ENCODE measurements at places on chromosomes 2 and 18.

GRCh38 chr2:31736695-31737454, 156.1 kb upstream of the SRD5A2 start:
- DNase-seq: no peak

GRCh38 chr2:207437524-207438143, 92.1 kb upstream of the CREB1 start:
- peak; percentile 24 for DNase-seq

DNA sequence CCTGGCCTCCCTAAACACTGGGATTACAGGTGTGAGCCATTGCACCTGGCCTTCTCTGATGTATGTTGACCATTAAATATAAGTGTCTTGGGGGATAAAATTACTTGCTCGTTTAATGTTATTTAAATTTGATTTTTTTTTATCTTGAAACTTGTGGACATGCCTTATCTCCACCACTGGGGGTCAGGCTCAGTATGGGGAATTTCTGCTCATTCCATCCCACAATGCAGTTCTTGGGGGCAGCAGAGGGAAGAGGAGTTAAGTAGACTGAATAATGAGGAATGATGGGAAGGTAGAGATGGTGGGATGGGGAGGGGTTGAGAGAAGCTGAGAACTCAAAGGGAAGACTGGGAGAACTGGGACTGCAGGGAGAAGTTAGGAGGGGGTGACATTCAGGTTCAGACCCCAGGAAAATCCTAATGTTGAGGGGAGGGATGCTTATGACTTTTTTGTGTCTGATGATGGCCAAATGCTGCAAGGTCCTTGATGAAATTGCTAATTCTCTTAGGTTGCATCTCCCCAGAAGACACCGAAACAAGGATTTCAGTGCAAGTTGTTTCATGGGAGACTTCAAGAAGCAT, 174.2 kb downstream of the MIB1 start:
- no peak for DNase-seq

- DNase-seq: no peak
These were observed 52.6 kb upstream of the GALR1 start for GRCh38 chr18:77197073-77197472.

DNA sequence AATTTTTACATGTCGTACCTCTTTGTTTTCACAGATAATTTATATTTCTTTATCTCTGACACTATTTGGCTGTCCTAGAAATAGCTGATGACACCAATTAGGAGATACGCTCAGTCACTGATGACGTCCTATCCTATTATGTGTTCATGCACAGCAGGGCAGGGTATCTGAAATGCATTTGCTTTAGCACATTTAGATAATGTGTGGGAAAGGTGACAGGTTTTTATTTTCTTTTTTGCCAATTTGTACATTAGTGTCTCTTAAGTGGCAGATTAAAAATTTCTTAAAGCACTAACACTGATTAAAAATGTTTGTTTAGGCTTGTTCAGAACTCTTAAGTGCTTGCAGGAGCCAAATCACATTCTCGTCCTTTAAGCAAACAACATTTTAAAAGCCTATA, 39.7 kb downstream of the CDC42EP3 start:
- DNase-seq: no peak

DNA sequence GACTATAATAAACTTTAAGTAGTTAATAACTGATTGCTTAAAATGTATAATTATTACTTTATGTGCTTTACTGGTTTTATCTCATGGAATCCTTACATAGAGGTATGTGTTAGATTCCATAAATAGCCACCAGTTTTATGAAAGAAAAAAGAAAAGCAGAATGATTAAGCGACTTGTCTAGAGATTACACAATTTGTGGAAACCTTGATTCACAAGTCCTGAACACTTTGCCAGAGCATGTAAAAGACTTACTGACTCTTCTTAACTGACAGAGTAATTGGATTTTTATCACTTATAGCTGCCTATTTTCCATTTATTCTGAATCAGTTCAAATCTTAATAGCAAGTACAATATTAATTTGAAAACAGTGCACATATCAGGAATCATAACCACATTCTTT, 448.7 kb upstream of the NETO1 start:
- no peak for DNase-seq

GRCh38 chr2:127149384-127149783, 42.4 kb upstream of the BIN1 start:
- no peak for DNase-seq

- DNase-seq: no peak
These were observed 18.0 kb upstream of the SAG start for GRCh38 chr2:233289648-233290047.

DNA sequence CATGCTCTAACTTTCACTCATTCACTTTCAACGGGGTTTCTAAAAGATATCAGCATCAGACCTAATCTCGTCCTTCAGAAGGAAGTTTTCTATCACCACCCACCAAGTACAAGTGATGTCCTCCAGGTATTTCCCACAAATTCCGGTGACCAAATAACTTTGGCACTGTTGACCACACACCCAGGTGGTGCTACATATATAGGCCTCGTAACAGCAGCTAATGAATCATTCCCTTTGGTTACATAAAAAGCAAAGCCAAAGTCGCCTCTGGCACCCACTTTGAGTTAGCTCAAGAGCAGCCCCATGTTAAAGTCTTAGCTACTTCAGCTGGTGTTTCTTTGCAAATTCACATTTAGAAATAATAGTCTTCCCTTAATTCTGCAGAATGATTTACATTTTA, 138.2 kb upstream of the OSR1 start:
- DNase-seq: no peak

DNA sequence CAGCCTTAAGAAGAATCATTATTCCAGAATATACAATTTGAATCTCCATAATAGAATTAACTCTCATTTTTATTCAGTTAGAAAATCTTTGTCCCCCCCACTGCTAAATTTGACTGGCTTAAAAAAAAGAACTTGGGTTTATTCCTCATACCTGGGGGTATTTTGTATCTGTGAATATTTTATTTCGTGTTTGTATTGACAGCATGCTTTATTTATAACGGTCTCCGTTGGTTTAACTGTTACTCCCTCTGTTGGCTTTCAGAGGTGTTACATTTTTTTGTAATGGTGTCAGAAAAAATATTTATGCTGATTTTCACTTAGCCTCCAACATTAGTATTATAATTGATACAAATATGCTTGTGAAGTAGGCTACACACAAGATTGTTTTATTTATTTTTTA, 109.1 kb downstream of the HAUS1 start:
- no peak for DNase-seq

GRCh38 chr2:133841900-133842299, 273.6 kb upstream of the NCKAP5 start:
- no peak for DNase-seq

DNA sequence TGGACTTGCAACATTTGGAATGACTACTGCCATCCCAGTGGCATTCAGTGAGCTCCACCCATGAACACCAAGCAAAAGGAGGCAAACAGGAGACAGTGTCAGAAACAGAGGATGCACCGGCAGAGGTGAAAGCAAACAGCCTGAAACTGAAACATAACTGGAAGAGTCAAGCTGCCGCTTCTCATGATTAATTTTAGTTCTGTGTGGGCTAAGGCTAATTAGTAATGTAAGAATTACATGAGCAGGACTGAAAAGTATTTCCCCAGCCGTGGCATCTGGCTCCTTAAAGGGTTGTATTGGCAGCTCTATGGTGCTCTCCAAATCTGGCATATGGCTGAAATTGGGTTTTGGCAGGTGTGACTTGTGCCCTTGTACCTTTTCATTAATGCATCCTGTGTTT, 1108.1 kb downstream of the TSN start:
- no peak for DNase-seq

DNA sequence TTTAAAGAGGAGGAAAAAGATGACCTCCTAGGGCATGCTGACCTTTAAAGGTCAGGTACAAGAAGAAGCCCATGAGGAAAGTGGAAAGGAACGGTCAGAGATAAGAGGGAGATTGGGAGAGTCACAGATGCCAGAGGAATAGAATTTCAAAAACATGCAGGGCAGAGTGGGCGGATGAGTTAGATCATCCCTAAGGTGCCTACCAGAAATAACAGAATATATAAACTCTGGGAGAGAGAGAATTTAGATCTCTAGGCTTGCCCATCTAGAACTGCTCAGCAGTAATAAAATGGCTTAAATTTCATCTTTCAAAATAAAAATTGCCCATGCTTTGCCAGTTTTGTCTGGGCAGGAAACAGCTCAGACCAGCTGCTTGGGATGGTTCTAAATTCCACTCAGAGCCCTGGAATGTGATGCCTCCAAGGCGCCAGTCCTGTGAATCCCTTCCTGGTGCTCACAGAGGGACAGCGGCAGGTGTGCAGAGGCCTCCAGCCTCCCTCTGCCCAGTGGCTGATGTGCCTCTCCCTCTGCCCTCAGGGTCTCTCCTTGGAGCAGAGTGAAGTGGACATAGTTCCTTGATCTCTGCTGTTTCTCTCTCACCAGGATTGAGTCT, 130.9 kb downstream of the ANTXR1 start:
- no peak for DNase-seq

- no peak for DNase-seq
These were observed 16.7 kb downstream of the DNMT3A start for GRCh38 chr2:25324905-25325592.
